ENCODE measurements at places on chromosomes 5 and 9. TPM values are rescaled to one million over a fixed set of nuclear protein-coding genes. Genes with fewer than 3 reads are reported as not detected.
A peak's percentile ranks its signal among the peaks of the same experiment; 100 is the strongest.

DNA sequence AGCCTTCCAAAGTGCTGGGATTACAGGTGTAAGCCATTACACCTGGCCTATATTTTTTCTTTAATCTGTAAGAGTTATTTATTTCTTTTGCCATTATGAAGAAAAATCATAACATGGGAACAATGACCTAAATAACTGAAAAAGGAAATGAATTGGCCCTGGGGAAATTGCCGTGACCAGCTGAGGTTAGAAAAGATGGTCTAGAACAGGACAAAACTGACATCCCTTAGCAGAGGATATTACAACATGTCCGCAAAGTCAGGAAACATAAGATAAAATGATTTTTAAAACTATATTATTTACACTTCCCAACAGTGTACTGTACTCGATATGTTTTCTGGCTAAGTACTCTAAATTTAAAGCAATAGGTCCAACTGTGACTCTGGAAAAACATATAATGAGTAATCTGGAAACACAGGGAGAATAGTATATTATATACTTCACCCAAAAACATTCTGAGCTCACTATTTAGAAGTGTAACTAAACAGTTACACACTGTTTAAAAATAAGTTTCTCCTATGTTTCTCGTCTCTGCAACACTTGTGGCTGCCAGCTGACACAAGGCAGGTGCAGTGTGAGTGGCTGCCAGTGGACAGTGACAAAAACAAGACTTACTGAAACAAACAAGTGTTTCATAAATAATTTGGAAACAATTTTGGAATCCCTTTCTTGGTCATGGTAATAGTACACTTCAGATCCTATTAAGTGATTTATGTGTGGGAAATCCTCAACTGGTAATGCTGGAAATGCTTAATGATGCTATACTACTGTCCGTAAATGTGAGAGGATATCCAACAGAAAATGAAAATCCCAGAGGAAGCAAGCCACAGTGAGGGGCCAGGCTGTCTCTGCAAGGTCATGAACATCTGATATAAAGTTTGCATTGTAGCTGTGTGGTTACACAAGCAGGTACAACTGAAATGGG lies 69.1 kb downstream of the C9orf85 start:
- peak; percentile 59 for DNase-seq
- no peaks in the 10 kb centered on the region for H3K27me3 ChIP-seq
- H3K36me3 ChIP-seq, result no peaks in the 10 kb centered on the region

- H3K27me3 ChIP-seq, result peaks cover 22% of the 10 kb centered on the region
- no peak overlapping the region for H3K4me3 ChIP-seq
- no peak for DNase-seq
- H3K36me3 ChIP-seq, result no peaks in the 10 kb centered on the region
Measured at GRCh38 chr5:181098762-181099601, 32.0 kb downstream of the OR2V1 start.

DNA sequence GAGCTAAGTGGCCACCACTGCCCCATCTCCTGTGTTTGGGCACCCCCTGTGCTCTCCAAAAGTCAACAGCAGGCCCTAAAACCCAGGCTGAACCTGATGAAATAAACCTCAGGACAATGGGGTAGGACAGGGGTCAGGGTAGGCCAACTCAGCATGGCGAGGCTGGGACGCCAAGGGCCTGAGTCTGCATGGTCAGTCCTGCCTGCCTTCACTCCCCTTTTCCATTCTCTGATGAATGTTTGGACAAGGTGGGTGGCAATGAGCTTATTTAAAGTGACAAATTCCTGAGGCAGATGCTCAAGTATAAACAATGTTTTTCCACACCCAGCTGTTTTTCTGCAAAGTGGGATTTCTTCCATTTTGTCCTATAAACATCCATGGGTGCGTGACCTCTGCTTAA lies 47.2 kb upstream of the CXCL14 start:
- no peaks in the 10 kb centered on the region for H3K27me3 ChIP-seq
- no peaks in the 10 kb centered on the region for H3K4me1 ChIP-seq
- no peak for DNase-seq
- H3K4me3 ChIP-seq, result no peak overlapping the region
- no peaks in the 10 kb centered on the region for H3K36me3 ChIP-seq

Gene ANAPC2
- total RNA-seq, result 42.8 TPM

- no peaks in the 10 kb centered on the region for H3K36me3 ChIP-seq
- H3K4me1 ChIP-seq, result no peaks in the 10 kb centered on the region
- H3K4me3 ChIP-seq, result no peak overlapping the region
- no peak for DNase-seq
Measured at GRCh38 chr9:134855231-134855899, 25.2 kb upstream of the FCN2 start.

- H3K36me3 ChIP-seq, result no peaks in the 10 kb centered on the region
- no peak overlapping the region for H3K27ac ChIP-seq
- H3K4me1 ChIP-seq, result peaks cover 5% of the 10 kb centered on the region
- no peak overlapping the region for H3K4me3 ChIP-seq
- H3K27me3 ChIP-seq, result no peaks in the 10 kb centered on the region
- no peak for DNase-seq
Measured at GRCh38 chr9:121344184-121344583, 25.9 kb downstream of the STOM start.

Gene TSSK1B
- total RNA-seq, result 0.14 TPM

Gene ANKRD31
- under 0.01 TPM for total RNA-seq

DNA sequence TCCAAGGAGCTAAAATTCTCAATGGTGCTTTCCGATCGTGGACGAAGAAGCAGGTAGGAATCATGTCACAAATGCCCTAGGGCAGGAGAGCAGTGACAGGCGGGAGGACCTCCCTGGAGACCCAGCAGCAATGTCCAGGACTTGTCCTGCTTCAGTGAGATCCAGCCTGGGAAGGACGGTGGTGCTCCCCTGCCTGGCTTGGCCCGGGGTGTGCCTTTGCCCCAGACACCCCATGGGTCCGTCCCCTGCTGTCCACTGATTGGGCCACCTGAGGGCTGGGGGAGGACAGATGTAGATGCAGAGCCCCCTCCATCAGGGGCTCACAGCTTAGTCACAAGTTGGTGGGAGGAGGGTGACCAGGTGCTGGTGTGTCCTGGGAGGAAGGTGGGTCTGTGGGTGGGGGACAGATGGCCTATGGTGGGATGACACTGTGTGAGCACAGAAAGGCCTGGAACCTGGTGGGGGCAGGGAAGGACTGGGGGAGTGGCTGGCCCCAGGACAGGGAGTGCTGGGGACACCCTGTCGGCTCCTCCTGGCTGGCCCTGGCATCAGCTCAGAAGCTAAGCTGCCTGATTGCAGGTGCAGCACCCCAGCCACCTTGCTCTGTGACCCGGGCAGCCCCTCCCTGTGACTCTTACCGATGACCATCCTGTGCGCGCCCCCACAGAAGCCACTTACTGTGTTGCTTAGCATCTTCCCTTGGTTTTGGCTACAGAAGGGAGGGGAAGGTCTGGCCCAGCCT lies 82.0 kb downstream of the PHF2 start:
- H3K4me3 ChIP-seq, result no peak overlapping the region
- H3K27me3 ChIP-seq, result no peaks in the 10 kb centered on the region
- H3K36me3 ChIP-seq, result no peaks in the 10 kb centered on the region
- no peak for DNase-seq
- no peak overlapping the region for H3K27ac ChIP-seq

DNA sequence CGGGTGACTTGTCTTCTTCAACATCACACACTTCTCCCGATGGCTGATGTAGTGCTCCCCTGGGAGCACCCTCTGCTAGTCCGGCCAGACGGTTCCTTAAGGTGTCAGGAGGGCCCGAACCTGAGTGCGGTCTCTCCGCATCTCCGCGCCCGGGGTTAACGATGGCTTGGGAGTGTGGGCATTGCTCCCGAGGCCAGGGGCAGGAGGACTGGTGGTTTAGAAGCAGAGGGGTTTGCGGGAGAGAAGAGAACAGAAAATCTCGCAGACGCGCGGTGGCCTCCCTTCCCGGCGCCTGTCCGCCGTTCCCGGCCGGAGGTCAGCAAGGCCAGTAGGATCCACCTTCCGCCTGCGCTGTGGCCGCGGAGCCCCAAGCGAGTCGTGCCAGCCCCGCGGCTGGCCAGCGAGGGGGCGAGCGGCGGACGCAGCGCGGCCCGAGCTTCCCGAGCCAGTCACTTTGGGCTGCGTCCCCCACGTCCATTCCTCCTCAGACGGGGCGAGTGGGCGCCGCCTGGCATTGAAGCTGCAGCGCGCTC lies 700 bp downstream of the CDO1 start:
- no peaks in the 10 kb centered on the region for H3K36me3 ChIP-seq
- H3K4me1 ChIP-seq, result no peaks in the 10 kb centered on the region
- peaks cover 25% of the 10 kb centered on the region for H3K27me3 ChIP-seq
- DNase-seq, result peak; percentile 14

DNA sequence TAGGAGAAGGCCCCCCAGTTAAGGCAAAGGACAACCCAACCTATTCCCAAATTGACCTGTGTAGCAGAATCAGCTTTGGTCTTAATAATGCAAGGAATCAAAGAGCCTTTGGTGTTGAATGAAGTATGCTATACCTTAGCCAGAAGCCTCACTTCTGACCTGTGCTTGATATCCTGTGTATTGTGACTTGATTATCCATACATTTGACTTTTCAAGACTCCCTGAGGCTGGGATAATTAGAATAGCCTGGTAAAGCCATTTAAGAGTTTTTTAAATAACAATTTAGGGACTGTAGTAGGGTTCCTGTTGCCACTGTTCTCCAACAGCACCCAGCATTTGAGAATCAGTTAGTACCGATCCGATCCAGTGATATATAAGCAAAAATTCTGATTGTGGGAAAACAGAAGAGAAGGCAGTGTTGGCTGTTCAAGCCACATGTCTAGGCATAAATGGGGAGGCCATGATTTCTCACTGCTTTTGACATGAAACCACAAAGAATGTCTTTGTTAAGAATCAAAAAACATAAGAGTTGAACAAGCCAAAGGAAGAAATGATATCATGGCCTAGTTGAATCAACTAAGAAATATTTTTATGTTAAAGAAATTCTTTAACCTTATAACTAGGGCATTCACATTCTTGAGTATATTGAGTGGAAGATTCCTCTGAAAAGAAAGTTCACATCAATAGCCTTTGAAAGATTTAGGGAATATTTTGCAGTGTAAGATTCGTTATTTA lies 98.9 kb downstream of the F2RL2 start:
- H3K36me3 ChIP-seq, result no peaks in the 10 kb centered on the region
- H3K27me3 ChIP-seq, result no peaks in the 10 kb centered on the region
- H3K27ac ChIP-seq, result no peak overlapping the region
- DNase-seq, result no peak

All from cardiac muscle cell (in vitro differentiated cells and primary cell).